ENCODE measurements at places on chromosomes 1 and 21.

DNA sequence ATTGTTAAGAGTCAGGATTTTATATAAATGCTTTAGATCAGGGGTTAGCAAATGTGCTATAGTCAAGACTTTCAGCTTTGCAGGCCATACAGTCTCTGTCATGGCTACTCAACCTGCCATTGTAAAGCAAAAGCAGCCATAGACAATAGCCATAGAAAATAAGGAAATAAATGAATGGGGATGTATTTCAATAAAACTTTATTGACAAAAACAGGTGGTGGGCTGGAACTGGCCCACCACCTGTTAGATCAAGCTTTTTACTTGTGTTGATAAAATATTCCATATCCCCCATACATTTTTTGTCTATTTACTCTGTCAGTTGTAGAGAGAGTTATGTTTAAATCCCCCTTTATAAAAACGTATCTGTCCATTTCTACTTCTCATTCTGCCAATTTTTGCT, 98.9 kb downstream of the HIVEP3 start:
- no peak for DNase-seq

DNA sequence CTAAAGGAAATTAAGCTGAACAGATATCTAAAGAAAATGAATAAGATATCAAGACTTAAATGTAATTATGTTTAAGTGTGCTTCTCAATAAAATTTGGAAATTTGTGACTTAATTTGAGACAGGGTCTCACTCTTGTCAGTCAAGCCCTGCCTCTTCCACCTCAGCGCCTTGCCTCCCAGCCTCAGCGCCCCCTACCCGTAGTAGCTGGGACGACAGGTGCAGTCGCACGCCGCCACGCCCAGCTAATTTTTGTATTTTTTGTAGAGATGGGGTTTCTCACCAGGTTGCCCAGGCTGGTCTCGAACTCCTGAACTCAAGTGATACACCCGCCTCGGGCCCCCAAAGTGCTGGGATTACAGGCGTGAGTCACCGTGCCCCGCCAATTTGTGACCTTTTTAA, 117.0 kb downstream of the CLEC20A start:
- DNase-seq, result no peak

- DNase-seq, result peak; percentile 74
Measured at GRCh38 chr21:27301220-27301619, 334.3 kb upstream of the ADAMTS5 start.

- DNase-seq, result peak; percentile 87
Measured at GRCh38 chr1:223401873-223402789, 8.9 kb downstream of the CCDC185 start.

GRCh38 chr1:14778898-14779865, 180.7 kb downstream of the KAZN start:
- peak; percentile 23 for DNase-seq

GRCh38 chr1:116759636-116760035, 5.4 kb downstream of the CD2 start:
- no peak for DNase-seq

GRCh38 chr1:47431534-47431933, 6.3 kb upstream of the FOXD2 start:
- peak; percentile 75 for DNase-seq

DNA sequence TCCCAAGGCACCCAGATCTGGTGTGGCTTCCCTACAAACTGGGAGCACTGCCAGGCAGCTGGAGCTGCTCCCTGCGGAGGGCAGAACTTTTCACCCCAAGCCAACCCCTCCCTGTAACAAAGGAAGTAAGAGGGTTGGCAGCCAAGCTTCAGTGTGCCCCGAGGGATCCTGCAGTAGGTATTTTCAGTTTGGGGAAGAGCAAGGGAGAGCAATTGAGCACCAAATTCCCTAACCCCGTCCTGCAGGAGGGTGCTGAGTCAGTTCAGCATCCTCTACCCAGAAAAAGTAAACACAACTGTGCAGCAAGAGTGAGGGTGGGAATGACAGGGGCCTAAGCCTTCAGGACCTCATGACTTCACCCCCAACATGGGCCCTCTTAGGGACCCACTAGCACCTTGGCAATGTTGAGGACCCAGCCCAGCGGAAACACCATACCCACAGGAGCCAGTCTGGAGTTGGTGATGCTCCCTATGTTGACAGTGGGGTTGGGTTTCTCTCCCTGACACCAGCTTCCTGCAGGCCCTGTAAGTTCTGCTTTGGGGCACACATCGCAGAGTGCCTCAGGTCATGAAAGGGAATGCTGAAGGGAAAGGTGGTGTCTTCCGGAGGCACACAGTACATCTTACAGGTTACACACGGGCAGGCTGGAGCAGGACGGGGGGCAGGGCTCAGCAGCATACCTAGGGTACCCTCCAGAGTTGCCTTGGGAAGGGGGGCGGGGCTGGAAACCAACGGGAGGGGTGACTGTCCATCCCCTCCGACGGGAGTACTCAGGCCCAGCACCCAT, 14.8 kb downstream of the SH3BP5L start:
- no peak for DNase-seq

GRCh38 chr1:7207875-7208646, 422.8 kb downstream of the CAMTA1 start:
- peak; percentile 68 for DNase-seq

DNA sequence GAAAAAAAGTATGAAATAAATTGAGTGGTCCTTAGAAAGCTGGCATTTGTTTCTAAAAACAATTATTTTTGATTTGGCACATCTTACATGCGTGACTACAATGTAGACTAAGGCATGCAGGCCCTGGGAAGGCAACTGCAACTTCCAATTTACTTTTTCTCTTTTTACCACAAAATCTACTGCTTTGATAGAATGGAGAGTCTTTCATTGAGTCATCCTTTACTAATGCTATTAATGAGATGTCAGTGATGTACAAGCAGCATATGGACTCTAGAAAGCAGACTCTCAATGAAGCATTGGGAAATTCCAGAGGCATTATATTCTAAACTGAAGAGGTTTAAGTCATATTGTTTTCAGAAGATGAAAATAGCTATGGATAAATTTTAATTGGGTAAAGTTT, 29.6 kb upstream of the PRRX1 start:
- DNase-seq, result peak; percentile 92

DNA sequence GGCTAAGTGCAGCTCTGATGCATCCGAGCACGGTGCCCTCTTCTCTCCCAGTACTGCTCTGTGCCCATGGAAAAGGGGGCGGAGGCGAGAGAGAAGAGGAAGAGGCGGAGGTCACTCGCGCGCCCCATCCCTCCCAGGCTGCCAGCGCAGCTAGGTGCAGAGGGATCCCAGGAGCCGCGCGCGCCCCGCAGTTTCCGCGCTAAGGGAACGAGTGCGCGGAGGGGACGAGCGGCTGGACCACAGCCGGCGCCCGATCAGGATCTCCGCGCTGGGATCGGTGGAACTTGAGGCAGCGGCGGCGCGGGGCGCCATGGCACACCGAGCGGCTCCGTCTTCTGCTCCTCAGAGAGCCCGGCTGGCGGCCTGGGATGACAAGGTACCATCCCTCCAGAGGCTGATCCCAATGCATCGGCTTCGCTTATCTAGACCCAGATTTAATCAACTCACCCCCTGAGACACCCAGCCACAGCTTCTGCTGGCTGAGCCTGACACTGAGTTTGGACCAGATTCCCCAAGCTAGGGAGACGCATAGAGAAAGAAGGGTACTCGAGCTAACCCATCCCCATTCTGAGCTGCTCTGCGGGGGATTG, at the start of gene PTGFR:
TSS of gene PTGFR (plus strand) at position 114 of the 590 bp plus-strand sequence. CDS start 1,770 bp downstream, outside the sequence.
- DNase-seq, result peak; percentile 55
